IMR-90 (cell line): ENCODE measurements at places on chromosomes 1 and 21. TPM values are rescaled to one million over a fixed set of nuclear protein-coding genes. Genes with fewer than 3 reads are reported as not detected.

The RGS7 gene
- total RNA-seq = 0.72 and 0.83 TPM in 2 replicates

The ADORA1 gene
- total RNA-seq = under 0.01 and 0.36 TPM in 2 replicates

The PKP1 gene
- under 0.01 and 0.18 TPM in 2 replicates for total RNA-seq

The TMEM54 gene
- total RNA-seq = 25.5 and 33.1 TPM in 2 replicates

The CAPN9 gene
- total RNA-seq = not detected in 2 replicates

The C8B gene
- not detected in 2 replicates for total RNA-seq

The FNDC10 gene
- 0.28 and 0.36 TPM in 2 replicates for total RNA-seq

The RAB25 gene
- not detected in 2 replicates for total RNA-seq

The PLPP3 gene
- total RNA-seq = 46.4 and 56.6 TPM in 2 replicates

The RBM11 gene
- total RNA-seq = under 0.01 and 0.18 TPM in 2 replicates

The LCE3D gene
- total RNA-seq = not detected in 2 replicates
